ENCODE measurements at places on chromosomes 6 and 20. TPM values are rescaled to one million over a fixed set of nuclear protein-coding genes. Genes with fewer than 3 reads are reported as not detected.

DNA sequence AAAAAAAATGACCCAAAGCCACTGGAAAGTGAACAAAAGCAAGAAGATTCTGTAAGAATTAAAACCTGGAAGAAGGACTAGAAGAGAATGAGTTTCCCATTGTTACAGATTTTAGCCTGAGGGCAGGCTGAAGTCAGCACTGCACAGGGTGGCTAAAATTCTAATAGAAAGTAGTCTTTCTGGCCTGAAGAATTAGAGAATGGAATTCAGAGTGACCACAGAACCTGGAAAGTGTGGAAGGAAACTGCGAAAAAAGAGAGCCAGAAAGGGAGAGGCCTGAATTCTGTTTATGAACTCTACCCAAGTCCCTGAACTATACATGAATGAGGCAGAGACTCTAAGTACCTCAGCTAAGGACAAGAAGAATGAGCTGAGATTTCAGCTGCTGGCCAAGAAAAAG is 38.9 kb upstream of the FILIP1 start:
- no peak for DNase-seq

DNA sequence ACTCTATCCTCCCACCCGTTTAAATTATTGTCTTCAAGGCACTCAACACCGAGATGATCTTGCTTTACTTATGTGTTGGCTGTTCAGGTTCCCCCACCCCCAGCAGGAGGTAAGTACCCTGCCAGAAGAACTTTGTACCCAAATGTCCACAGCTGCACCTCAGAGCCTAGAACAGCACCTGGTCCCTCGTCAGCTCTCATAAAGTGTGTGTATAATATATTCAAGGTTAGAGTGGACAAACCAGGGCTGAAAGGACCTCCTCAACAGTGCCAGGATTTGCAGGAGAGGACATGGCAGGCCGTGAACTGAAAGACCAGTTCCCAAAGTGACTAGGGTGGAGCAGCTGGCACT is 5.9 kb upstream of the CPXM1 start:
- no peak for DNase-seq

DNA sequence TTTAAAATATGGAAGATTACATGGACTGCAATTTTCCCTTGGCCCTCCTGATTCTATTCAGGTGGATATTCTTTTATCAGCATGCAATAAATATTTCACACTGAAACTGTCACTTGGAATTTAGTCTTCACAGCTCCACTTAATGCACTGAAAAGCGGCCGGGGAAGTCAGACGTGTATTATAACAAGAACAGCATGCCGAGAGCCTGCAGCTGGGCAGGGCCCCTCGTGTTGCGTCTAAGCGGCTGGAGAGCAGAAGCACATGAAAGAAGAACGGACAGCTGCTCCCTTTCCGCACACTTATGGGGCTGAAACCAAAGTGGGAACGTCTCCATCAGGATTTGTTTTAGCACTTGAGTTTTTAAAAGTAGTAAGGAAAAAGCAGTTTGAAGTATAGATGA is 57.2 kb downstream of the LYRM4 start:
- DNase-seq: no peak

GRCh38 chr20:32636283-32636682 is 37.5 kb downstream of the C20orf203 start:
- DNase-seq: no peak

DNA sequence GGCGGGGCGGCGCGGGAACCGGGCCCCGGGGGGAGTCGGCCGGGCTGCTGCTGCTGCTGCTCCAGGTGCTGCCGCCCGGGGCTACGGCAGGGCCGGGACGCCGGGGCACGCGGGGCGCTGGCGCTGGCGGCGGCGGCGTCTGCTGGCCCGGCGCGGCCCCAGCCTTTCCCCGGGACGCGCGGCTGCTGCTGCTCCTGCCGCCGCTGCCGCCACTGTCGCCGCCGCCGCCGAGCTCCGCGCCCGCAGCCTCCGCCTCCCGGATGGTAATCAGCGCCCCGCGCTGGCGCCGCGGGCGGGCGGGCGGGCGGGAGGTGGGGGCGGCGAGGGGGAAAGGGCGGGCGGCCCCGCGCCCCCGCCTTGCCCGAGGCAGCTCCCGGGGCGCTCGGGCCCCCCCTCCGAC is 306 bp downstream of the EBF4 start:
- DNase-seq: no peak

DNA sequence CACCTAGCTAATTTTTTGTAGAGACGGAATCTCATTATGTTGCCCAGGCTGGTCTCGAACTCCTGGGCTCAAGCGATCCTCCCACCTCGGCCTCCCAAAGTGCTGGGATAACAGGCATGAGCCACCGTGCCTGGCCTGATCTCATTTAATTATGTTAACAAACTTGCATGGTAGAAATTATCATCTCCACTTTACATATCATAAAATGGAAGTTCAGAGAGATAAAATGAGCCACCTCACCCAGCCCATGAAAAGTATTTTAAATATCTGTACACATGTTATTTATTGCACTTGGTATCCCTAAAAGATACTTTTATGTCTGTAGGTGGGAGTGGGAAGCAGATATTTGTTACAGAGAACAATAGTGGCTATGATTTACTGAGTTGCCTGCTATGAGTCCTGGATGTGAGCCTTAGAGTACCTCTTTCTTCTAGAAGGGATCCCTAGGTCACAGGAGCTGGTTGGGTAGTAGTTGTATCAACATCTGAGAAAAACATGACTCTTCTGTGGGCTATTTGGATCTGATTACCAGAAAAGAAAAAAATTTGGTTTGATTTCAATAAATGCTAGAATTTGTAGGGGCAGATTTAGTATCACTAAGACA is 52.4 kb upstream of the EIF2S2 start:
- DNase-seq: no peak

DNA sequence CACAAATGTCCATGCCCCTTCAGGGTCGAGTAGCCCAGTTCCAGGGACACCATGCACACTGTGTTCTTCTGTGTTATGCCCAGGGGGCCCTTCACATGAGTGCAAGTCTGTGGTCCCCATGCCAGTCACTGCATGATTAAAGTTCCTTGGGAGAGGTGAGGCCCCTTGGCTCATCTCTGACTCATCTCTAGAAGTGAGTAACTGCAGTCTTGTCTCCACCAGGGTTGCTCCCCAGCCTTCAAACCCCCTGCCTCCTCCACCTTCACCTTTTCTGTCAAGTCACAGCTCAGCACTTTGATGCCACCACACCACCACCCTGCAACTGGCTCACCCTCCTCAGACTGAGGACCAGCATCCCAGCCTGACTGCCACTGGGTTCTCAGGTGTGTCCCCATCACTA is 161.7 kb downstream of the UNC5CL start:
- DNase-seq: no peak

DNA sequence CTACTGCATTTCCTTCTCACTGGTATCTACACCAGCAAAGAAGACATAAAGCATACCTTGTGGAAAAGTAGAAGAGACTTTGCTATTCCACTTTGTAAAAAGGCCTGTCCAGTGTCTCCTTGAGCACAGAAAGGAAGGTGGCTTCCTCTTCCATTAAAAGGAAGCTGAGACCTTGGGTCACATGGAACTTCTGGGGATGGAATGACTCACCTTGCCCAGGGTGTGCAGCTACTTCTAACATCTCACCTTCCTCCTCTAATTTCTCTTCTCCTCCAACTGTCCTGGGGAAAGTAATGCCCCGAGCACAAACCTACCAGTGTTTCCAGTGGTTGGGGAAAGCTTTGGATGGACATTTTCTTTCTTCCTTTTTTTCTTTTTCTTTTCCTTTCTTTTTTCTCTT is 848.8 kb upstream of the MAP3K7 start:
- no peak for DNase-seq

DNA sequence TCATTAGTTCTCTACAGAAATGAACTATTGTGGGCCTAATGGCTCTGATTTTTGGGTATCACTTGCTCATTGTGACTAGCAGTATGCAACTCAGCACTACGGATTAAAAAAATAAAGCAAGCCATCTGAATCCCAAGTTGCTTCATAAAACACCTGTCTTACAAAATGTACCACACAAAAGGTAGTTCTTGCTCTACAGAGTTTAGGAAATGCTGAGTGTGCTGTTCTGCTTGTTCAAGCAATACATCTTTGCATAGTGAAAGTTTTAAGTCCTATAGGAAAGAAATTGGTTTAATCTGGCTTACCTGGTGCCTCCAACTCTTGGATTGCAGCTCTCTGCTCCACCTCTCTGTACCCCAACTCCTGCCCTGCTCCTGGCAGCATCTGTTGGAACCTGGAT is 266.7 kb upstream of the AGPAT4 start:
- no peak for DNase-seq

DNA sequence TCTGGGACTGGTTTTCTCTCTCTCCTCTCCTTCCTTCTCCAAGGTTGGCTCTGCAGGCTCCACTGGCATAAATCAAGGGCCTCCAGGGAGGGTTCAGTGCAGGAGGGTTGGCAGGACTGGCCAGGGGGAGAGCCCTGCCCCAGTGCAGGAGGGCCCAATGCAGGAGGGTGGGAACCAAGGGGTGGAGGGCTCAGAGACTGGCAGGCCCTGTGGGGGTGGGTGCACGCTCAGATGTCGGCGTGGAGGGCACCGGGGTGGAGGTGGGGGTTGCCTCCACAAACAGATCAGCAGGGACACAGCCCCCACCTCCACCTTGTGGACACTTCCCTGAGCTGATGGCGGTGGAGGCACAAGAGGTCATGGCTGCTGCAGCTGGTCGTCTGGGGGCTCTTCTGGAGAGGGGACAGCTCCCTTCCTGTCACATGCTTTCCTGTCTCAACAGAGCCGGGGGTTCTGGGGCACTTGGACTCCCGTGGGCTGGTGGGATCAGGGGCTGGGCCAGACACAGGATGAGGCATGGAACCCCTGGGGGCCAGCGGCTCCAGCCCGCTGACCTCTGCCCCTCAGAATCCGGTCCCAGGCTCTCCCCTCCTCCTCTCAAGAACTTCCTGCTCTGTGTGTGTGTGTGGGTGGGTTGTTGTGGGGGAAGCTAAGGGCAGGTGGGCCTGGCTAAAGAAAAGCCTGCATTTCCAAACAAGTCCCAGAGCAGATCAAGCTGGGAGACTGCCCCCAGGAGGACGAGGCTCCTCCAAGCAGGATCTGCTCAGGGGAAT is 2.7 kb upstream of the ABHD16B start:
- DNase-seq: no peak

DNA sequence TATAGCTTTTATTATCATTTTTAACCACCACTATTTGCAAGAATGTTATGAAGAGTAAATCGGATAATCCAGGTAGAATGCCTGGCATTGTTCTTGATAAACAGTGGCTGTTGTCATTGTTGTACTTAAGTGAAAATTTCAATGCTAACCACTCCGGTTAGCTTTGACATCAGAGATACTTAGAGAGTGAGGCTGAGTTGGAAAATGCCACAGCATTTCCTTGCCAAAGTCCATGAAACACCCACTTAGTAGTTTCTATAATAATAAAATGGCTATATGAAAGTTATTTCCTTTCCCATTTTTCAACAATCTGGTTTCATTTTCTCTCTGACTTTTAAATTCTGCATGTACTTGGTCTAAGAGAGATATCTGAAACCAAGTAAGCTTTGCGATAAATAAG is 132.0 kb downstream of the CDK19 start:
- DNase-seq: no peak

GRCh38 chr6:76481101-76481500 is 408.6 kb upstream of the IMPG1 start:
- no peak for DNase-seq

- DNase-seq: no peak
Measured at GRCh38 chr6:156870924-156871539, 93.9 kb downstream of the ARID1B start.

- no peak for DNase-seq
Measured at GRCh38 chr6:100678027-100678426, 203.1 kb downstream of the ASCC3 start.

- no peak for DNase-seq
Measured at GRCh38 chr6:29439006-29439405, at the start of gene OR10C1. TSS of gene OR10C1 (plus strand) at chr6:29439306. CDS start at chr6:29440016, 710 bp downstream.

- DNase-seq: no peak
Measured at GRCh38 chr6:45411959-45412358, 34.2 kb upstream of the SUPT3H start.

- DNase-seq: no peak
Measured at GRCh38 chr6:98877250-98877649, 42.9 kb downstream of the POU3F2 start.

DNA sequence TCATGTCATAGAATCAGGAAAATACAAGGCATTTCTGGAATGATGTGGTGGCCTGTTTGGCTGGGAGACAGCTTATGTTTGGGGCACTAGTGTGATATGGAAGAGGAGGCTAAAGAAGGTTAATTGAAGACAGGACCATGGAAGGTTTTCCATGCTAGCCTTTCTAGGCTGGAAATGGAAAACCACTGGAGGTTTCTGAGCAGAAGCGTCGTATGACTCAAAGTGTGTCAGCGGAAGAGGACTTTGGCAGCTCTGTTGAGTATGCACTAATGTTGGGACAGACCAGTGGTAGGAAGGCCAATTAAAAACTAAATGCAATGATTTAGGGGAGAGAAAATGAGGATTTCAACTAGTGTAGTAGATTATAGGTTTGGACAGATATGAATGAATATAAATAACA is 413.1 kb downstream of the PLCB1 start:
- no peak for DNase-seq

GRCh38 chr20:47377122-47377722 is 20.7 kb upstream of the ZMYND8 start:
- DNase-seq: no peak

DNA sequence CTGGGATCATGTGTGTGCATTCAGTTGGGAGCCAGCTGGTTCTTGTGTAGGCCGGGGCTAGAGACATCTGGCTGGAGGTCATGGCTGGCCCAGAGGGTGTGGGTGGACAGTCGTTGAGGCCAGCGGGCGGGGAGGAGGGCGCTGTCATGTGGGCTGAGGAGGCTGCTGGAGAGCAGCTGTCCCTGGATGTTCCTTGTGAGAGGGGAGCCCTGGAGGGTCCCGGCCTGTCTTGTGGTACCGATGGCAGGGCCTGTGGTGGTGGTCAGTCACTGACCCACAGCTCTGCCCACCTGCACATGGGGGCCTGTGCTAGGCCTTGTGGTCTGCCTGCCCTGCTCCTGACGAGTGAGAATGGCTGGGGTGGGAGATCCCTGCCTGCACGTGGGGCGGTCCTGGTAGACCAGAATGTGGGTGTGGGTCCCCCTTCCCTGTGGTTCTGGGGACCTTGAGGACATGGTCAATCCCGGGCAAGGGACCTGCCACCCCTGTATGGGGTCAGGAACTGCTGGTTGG is 1.9 kb upstream of the C20orf204 start:
- DNase-seq: no peak

Gene RNF182
- 18.6 TPM for total RNA-seq

Gene GNRH2
- not detected for total RNA-seq

Gene EBF4
- 6.2 TPM for total RNA-seq

Gene IP6K3
- total RNA-seq: 0.27 TPM

Gene PPP1R16B
- 13.0 TPM for total RNA-seq

Gene LGSN
- not detected for total RNA-seq

Gene SLC22A1
- 0.91 TPM for total RNA-seq

Gene SLC2A10
- 8.0 TPM for total RNA-seq
